Large intestine (tissue), 12 donors: ENCODE measurements at places on chromosomes 5 and 9.

GRCh38 chr5:37799865-37800421, 39.9 kb downstream of the GDNF start:
- H3K27ac ChIP-seq: no peak overlapping the region
- no peak overlapping the region for H3K4me3 ChIP-seq
- H3K27me3 ChIP-seq: no peaks in the 10 kb centered on the region
- DNase-seq: no peak
- no peaks in the 10 kb centered on the region for H3K4me1 ChIP-seq
- H3K36me3 ChIP-seq: no peaks in the 10 kb centered on the region

- H3K4me1 ChIP-seq: no peaks in the 10 kb centered on the region
- H3K4me3 ChIP-seq: no peak overlapping the region
- no peak overlapping the region for H3K27ac ChIP-seq
- DNase-seq: no peak
- no peaks in the 10 kb centered on the region for H3K27me3 ChIP-seq
Observed at GRCh38 chr5:180423133-180423532, 70.0 kb upstream of the GFPT2 start.

DNA sequence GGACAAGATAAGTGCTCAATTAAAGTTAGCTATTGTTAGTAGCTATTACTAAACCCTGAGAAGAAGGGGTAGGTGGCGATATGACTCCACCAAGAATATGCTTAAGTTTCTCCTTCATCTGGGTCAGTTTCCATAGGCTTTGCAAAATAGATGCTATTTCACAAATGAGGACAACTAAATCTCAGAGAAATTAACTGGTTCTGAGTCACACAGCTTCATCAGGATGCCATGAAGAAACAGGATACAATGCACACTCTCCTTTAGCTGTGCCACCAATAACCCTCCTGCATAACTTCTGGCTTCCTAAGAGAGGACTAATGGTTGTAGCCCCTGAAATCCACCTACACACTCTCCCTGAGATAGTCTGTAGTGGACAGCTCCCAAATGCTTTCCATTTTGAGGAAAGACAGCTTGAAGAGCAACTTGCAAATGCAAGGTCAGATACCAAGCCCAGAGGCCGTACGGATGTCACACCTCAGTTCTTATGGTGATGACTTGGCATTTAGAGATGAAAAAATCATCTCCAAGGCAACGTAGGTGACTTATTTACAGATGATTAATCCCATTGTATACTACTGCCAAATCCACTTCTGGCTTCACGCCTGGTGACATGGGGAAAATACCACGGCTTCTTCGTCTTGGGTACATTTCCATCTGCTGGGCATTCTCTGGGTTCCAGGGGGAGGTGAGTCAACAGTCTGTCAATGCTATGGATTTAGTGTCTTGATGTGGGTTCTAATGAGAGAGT, 251.4 kb upstream of the IL12B start:
- H3K27me3 ChIP-seq: no peaks in the 10 kb centered on the region
- no peak overlapping the region for H3K4me3 ChIP-seq
- H3K4me1 ChIP-seq: no peaks in the 10 kb centered on the region
- no peaks in the 10 kb centered on the region for H3K36me3 ChIP-seq

GRCh38 chr9:17894501-17895160, 315.8 kb downstream of the SH3GL2 start:
- H3K4me3 ChIP-seq: no peak overlapping the region
- H3K36me3 ChIP-seq: no peaks in the 10 kb centered on the region
- H3K27me3 ChIP-seq: no peaks in the 10 kb centered on the region
- H3K27ac ChIP-seq: no peak overlapping the region
- no peaks in the 10 kb centered on the region for H3K4me1 ChIP-seq
- no peak for DNase-seq

GRCh38 chr9:69888856-69889585, 68.4 kb downstream of the CFAP95 start:
- H3K27me3 ChIP-seq: no peaks in the 10 kb centered on the region
- H3K4me1 ChIP-seq: no peaks in the 10 kb centered on the region
- H3K4me3 ChIP-seq: no peak overlapping the region

GRCh38 chr9:132647355-132647754, 22.4 kb downstream of the DDX31 start:
- no peak for DNase-seq
- no peak overlapping the region for H3K4me3 ChIP-seq
- H3K27me3 ChIP-seq: no peaks in the 10 kb centered on the region
- no peaks in the 10 kb centered on the region for H3K4me1 ChIP-seq

DNA sequence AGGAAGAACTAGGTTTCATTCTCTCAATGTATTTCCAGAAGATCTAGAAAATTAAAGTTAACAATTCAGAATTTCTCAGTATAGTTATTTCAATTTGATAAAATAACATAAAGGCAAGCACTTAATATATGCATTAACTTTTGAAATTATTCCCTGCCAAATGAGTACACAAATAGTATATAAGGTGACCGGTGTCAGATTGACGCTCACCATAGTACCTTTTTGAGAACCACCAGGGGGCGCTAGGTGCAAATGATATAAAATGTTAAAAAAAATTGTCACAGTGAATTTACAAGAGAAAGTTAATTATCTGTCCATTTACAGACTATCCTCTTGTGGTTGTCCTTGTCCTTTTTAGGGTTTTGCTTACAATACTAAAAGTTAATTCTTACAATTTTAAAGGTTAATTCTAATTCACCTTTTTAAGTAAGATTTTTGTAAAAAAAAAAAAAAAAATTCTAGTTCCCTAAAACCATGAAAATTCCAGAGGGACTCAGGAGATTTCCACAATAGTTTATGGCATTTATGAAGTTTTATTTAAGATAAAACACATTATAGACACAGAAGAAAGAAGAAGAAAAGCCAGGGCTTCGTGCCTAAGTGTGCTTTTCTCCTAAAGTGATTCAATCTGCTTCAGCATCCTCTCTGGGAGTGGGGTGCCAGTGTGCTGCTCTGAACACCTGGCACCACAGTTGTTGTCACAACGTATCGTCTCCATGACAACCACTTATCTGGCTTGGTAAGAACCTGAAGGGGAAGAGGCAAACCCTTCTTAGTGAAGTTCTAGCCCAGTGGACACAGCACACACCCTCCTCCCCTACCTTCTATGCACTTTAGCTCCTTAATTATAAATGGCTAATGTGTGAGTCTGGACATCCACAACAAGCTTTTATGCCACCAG, 1.7 kb downstream of the ADAMTS16 start:
- peaks cover 2% of the 10 kb centered on the region for H3K4me1 ChIP-seq
- no peaks in the 10 kb centered on the region for H3K36me3 ChIP-seq
- H3K27me3 ChIP-seq: peaks cover 24% of the 10 kb centered on the region
- DNase-seq: peak; percentile 29
- no peak overlapping the region for H3K4me3 ChIP-seq

- H3K27me3 ChIP-seq: no peaks in the 10 kb centered on the region
- no peaks in the 10 kb centered on the region for H3K36me3 ChIP-seq
- H3K27ac ChIP-seq: no peak overlapping the region
- no peak for DNase-seq
- H3K4me1 ChIP-seq: no peaks in the 10 kb centered on the region
Observed at GRCh38 chr5:118789366-118789765, 199.0 kb downstream of the DTWD2 start.

DNA sequence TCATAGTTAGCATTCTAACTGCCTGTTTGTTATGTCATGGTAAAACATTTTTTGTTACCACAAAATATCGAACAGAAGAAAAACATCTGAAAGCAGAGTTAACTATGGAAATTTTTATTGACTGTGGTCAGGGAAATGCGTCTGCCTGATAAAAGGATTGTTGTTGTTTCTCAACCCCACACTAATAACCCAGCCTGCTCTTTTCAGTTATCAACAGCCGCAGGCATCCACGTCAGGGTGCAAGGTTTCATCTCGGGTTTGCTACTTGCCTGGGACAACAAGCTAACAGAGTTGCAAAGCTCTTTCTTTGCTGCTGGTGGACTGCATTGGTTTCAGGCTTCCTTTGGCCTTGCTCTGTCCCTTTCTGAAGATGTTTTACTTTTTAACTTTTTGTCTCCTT, 969.2 kb downstream of the CDH18 start:
- H3K4me1 ChIP-seq: no peaks in the 10 kb centered on the region
- no peaks in the 10 kb centered on the region for H3K36me3 ChIP-seq
- H3K27me3 ChIP-seq: no peaks in the 10 kb centered on the region
- no peak overlapping the region for H3K4me3 ChIP-seq

DNA sequence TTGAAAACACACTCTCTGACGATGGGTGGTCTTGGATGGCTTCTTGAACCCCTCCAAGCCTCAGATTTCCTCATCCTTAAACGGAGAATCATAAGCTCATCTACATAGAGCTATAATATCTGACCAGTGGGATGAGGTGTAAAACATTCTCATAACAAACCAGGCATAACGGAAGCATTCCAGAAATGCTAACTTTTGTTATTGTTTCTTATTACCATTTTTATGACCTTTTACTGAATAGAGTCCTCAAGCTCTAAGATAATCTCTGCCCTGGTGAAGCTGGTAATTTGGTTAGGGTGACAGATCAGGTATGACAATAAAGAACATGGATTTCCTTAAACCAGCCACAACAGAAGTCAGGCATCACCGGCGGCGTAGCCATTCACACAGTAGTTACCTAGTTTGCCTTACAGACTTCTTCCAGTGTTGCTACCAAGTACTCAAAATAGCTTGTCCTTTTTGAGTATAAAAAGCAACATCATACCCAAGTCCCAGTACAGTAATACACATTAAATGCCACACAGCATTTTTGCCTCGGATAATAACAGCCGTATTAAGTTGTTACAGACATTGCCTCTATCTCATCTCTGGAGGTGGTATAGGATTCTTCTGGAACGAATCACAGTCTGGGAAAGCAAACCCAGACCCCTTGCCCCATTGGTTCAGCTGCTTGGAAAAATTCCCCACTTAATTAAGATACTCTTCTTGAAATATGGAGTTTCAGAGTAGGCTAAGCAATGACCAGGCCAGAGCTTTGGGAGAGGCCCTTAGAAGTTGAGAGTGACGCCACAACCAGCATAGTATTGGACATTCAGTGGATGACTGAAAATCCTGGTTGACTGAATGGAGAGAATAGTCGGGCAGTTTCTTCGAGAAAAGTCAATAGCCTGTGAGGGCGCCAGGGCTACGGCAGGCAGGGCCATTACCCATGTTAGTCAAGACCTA, 252.5 kb downstream of the SLIT3 start:
- no peak for DNase-seq
- no peaks in the 10 kb centered on the region for H3K4me1 ChIP-seq
- no peaks in the 10 kb centered on the region for H3K27me3 ChIP-seq
- H3K4me3 ChIP-seq: no peak overlapping the region
- no peaks in the 10 kb centered on the region for H3K36me3 ChIP-seq
- H3K27ac ChIP-seq: no peak overlapping the region

DNA sequence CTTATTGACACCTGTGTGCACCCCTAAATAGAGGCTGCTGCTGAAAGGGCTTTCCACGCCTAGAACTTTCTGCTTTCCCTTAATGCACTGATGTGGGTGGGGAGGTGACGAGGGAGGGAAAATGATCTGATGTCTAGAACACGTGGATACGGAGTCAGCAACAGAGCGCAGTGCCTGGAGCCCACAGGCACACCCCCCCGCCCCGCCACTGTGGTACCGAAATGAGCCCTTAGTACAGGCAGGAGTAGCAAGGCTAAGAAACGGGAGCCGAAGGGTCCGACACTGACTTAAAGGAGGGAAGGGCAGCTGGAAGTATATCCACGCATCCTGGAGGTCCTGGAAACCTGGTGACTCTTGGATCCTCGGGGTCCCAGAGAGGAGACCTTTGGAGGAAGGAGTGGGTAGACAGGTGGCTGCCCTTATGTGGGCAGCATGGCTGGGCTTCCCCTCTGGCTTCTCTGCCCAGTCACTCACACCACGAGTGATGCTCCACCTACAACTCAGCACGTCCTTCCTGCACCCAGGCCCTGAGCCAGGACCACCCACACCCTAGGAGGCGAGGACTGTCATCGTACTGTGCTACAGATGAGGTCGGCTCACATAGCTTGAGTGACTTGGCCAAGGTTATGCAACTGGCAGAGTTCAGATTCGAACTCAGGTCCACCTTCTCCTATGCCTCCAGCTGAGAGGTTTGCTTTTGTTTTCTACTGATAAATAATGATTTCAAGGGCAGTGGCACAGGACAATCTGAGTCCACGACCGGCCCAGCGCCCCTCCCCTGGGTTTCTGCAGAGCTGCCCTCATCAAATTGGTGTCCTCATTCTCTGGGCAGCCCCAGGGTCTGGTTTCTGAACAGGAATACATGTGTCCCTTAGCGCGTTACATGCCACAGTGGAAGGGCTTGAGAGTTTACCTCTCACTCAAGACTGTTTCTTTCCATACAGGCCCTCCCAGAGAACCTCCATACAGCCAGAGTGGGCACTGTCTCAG, 4.7 kb upstream of the VAV2 start:
- DNase-seq: no peak
- no peak overlapping the region for H3K27ac ChIP-seq
- H3K4me1 ChIP-seq: peaks cover 10% of the 10 kb centered on the region
- H3K27me3 ChIP-seq: no peaks in the 10 kb centered on the region

DNA sequence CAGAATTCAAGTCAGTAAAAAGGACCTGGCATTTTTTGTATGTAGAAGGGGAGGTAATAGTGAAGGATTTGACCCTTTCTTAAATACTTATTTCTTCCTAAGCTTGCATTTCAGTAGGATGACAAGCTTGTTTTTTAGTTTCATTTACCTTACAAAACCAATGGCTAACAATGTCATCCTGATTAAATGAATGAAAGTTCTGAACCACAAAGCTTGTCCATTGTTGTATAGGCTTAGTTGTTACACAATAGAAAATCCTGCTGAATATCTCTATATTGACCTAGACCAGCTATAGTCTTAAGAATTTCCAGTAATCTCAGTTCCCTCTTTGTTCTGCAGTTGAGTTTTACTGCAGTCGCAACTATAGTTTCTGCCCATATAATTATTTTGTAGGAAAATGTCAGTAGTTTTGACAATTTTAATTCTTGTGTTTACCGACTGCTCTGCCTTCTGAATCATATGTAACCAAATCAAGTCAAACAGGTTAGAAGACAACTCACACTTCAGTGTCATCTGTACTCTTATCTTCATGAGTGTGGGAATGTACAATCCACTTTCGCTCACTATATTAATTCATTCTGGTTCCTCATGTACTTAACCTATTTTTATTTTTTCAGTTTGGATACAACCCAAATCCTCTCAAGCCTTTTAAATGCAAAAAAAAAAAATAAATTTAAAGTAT, 195.7 kb downstream of the CD180 start:
- no peaks in the 10 kb centered on the region for H3K27me3 ChIP-seq
- no peaks in the 10 kb centered on the region for H3K36me3 ChIP-seq
- H3K27ac ChIP-seq: no peak overlapping the region
- DNase-seq: no peak
- H3K4me1 ChIP-seq: no peaks in the 10 kb centered on the region
